ENCODE measurements at places on chromosomes 2 and 18.

DNA sequence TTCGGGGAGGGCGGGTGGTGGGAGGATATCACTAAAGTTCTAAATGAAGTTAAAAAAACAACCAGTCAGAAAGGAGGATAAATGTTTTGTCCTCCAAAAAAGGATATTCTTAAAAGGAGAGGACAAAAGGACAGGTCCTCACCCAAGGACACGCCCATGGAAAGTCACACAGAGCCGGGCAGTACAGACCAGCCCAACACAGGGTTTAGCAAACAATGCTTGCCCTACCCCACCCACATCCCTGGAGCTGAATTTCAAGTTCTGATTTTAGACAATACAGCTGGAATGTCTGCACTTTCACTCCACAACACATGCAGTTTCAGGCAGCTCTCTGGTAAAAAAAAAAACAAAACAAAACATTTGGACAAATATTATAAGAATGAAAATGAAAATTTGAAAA is 67.9 kb downstream of the SLC9A4 start:
- DNase-seq, result no peak

DNA sequence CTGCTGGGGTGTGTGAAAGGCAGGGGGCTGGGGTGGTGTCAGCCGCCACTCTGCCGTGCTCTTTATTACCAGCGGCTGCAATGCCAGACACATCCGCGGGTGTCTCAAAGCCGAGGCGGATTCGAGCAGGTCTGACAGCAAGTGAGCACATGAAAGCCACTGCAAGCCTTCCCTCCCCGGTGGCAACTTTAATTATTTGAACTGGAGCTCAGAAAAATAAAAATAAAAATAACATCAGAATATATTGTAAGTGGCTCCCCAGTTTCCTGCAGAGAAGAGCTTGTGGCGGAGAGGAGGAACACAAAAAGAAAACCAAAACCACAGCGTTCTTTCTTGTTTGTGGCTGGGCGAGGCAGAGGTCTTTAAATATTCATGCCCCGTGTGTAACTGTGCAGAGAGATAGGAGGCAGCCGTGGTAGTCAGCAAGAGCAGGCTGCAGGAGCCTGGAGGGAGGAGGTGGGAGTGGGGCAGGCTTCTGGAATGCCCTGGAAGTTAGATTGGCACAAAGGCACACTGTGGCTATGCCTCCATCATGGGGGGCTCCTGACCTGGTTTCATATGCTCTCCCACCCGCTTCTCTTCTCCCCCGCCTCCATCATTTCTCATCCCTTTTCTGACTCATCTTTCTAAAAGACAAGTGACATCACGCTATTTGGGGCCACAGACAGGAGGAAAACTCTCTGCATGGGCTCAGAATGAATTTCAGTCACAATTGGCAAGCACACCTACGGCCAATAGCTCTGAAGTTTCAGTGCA is 199.8 kb downstream of the CLIP4 start:
- DNase-seq, result no peak

DNA sequence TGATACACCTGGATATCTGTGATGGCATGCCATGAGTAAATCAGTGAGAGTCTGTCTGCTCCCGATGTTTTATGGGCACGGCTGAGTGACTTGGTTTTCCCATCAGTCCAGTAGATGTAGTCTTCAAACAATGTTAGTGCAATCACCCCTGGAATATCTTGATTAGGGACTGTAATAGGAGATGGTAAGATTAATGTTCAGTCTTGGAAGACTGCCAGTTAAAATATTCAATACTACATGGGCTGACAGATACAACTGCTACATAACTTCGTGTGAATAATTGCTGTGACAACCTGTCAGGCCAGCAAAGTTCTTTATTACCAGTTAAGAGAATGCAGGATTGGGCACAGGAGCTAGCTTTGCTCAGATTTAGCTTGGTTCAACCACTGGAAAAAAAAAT is 1673.3 kb downstream of the LRP1B start:
- no peak for DNase-seq

DNA sequence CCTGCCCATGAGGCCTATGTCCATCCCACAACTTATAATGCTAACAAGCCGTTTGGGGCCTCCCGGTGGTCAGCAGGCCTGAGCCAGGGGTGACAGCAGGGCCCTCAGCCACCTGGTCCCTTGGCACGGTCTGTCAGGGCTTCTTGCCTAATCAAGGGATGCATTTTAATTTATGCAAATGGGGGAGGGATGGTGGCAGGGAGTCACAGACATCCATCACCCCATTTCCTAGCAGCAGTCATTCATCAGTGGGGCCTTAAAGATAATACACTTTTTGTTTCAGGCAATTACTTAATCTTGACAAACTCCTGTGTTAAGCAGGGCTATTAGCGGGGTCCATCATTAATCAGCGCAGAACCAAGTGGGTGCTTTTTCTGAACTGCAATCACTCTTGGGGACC is 174.5 kb downstream of the GLI2 start:
- DNase-seq, result no peak

GRCh38 chr2:20516646-20517341 is 69.9 kb downstream of the RHOB start:
- no peak for DNase-seq

DNA sequence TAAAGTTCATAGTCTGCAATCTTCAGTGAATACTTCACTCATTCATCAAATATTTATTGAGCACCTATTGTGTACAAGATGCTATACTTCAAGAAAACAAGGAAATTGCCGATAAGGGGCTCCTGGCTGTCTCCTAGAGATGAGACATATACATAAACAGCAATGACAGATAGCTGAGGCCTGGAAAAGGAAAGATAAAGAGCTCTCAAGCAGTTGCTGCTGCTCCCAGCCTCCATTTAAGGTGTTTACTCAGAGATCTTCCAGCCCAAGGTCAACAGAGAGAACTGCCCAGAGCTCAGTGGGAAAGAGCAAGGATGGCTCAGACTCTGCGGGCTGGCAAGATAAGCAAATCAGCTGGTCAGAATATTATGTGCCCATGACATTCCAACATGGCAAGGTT is 3.3 kb upstream of the SLC14A2 start:
- DNase-seq, result no peak

DNA sequence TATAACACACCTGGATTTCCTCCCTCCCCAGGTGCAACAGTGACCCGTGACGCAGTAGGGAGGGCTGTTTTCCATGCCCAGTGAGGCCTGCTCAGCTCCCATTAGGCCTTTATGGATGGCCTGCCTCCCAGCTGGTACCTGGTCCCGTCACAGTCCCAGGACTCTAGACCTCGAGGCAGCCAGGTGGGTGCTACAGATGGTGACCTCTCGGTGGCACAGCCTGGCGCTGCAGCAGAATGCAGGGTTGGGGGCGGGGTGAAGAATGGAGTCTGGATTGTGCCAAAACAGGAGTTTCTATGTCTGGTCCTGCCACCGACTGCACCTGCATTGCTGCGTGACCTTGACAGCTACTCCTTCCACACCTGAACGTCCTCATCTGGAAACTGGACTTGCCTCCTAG is 18.0 kb upstream of the YWHAQ start:
- peak; percentile 55 for DNase-seq

DNA sequence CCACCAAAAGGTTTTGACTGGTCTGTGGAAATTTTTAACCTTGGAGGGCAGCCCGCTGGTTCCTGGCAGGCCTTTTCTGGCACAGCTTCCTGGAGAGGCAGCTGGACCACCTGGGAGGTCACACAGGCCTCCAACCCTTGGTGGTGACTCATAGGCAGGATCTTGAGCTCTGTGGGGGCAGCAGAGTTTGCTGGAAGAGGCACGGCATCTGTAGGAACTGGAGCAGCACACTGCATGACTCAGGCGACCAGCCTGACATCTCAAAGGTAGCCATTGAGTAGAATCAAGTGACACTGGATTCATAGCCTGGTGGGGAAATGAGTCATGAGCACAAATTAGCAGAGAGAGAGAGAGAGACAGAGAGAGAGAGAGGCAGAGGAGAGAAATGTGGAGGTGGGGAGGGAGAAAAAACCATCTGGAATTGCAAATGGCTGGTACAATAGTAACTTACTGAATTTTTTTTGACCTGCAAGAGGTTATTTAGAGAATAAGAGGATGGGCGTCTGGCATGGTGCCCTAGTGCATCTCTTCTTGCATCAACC is 57.4 kb downstream of the TRPM8 start:
- DNase-seq, result no peak

DNA sequence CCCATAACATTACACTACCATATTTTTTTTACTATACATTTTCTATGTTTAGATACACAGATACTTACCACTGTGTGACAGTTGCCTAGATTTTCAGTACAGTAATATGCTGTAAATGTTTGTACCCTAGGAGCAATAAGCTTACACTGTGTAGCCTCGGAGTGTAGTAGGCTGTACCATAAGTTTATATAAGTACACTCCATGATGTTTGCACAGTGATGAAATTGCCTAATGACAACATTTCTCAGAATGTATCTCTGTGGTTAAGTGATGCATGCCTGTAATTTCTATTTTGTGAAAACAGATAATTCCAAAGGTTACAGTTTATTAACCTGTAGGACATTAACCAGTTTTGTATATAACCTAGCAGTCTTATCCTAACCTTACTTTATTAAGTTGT is 128.1 kb upstream of the RBMS1 start:
- no peak for DNase-seq

DNA sequence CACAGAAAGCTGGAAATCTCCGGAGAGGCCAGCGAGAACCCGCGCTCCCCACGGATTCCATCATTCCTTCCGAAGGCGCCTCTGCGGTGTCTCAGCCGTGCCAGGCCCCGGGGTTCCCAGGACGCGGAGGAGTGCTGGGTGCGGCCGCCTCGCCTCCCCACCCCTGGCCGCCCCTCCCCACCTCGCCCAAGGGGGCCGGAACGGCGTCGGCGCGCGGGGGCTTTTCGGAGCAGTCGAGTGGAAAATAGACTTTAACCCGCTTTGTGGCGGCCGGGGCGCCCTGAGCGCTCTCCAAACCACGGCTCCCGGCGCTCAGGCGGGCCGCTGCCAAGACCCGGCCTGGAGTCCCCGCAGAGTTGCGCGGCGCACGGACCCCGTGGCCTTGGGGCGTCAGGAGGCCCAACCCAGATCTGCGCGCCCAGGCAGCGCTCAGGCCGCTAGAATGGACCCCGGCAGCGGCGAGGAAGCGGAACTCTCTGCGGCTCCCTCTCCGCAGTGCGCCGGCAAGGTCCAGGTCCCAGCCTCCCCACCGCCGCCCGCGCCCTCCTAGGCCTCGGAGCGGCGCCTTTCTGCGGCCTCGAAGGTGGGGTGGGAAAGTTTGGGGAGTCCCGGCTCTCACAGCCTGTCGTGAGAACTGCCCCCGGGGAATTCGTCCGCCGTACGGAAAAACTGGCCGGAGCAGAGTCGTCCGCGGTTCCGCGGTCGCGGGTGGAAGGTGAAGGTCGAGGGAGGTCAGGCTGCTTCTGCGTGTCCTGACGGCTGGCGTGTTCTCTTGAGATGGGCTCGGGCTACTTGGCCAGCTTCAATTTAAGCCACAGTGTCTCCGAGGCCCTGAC is 1.2 kb upstream of the EMX1 start:
- no peak for DNase-seq

GRCh38 chr2:201262718-201263117 is 2.4 kb downstream of the CASP8 start:
- DNase-seq, result no peak

GRCh38 chr2:232697807-232698110 is 628 bp downstream of the GIGYF2 start:
- DNase-seq, result no peak

- DNase-seq, result no peak
Measured at GRCh38 chr2:223008956-223009355, 43.0 kb upstream of the KCNE4 start.

DNA sequence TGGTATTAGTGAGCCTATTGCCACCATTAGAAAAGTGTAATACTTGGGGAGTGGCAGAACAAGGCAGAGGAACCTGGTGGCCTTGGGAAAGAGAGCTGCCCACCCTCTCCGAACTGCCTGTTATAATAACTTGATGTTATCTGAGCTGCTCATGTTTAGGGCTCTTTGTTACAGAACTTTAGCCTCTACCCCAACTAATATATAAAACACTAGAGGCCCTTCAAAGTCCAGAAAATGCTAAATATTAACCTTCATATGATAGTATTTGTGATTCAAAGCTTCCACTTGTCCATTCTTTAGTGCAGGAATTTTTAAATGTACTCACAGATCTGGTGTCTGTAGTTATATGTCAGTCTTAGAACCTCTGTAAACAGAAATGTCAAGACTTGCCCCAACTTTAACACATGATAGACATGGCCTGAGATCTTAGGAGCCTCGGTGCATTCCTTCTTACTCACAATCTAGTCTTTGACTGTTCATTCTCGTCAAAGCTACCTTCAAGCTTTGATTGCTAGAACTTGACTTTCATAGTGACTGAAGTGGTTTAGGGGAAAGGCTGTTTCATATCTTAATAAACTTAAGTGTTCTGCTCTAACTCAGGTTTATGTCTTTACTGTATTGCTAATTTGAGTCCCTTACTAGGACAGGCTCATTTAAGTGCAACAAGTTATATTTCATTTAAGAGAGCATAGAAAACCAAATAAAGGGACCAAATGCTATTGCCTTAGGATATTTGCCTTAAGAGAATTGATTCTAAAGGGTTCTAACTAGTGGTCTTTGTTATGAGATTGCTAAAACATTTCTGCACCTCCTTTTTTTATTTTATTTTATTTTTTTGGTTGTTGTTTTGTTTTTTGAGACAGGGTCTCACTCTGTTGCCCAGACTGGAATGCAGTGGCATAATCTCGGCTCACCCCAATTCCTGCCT is 41.6 kb downstream of the DDX1 start:
- DNase-seq, result no peak

DNA sequence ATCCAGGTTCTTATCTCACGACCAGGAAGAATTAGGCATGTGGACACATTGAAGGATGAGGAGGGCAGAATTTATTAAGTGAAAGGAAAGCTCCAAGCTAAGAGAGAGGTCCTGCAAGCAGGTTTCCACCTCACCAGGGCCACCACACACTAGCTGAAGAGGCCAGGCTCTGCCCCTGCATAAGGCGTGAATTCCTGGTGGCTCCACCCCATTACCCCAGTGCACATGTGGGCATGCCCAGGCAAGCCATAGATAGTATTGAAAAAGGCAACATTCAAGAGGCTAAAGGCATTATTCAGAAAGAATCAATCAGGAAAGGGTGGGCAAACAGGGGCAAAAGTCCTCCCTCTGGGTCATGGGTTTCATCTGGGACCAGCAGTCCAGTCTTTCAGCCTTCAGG is 30.9 kb upstream of the GRP start:
- DNase-seq, result peak; percentile 23
